CD8-positive, alpha-beta memory T cell (primary cell): ENCODE measurements at places on chromosomes 11 and 22.

DNA sequence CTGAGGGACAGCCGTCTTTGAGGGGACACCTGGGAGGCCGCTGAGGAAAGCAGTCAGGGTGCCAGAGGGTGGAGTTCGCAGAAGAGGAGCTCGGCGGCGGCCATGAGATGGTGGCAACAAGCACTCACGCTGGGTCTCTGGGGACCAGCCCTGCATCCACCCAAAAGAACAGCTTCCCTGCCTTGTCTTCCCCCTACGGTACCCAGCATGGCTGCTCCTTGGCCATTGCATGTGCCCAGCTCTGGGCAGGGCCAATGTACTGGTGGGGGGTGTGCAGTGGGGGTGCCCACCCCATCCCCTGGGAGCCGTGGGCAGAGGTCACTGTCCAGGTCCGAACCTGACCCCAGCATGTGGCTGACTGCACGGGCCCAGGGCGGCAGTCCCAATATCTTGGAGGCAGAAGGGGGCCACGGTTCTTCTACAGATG lies 42.3 kb downstream of the OSBPL5 start:
- no peak for DNase-seq

GRCh38 chr11:119843877-119844276 lies 114.9 kb upstream of the NECTIN1 start:
- DNase-seq = no peak

DNA sequence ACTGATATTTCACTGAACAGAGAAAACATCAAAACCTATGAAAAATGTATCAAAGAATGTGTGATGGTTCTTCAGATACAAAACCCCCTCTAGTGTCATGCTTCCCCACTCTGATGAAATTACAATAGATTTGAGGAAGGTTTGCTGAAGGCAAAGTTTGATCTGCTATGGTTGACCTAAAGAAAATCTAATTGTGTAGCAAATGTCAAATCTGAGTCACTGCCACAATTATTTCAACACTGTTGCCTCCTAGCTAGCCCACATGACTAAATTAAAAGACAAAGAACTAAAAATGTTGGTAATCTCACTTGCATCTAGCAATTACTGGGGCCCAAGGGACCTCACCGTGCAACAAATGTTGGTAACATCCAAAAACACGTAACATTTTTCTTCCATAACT lies 728.0 kb downstream of the DLG2 start:
- no peak for DNase-seq

DNA sequence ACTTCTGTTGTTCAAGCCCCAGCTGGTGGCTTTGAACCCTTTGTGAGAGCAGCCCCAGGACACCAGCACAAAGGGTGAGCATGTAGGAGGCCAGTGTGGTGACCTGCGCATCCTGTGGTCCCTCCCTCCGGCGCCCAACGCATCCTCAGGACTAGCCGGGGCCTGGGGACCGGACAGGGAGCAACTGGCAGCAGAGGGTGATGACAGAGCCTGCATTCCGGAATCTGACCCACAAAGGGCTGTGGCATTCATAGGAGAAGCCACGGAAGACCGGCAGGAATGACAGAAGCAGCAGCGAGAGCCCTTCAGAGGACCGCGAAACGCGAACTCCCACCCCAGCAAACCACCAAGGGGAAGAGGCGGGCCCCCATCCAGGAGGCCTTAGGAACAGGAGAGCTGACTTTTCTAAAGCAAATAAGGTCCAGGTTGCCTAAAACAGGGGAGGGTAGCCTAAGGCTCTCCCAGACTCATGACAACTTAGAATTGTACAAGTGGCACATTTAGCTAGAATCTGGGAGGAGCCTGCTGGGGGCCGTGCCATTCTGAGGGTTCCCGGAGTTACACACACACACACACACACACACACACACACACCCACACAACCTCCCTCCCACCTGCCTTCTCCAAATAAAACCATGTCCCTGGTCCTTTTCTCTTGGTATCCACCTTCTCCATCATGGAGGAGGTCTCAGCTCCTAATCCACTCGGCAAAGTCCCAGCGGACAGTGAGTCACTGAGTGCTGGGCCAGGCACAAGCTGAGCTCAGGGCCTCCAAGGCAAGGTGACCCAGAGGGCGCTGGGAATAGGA lies 232.7 kb downstream of the CTTN start:
- DNase-seq = no peak

DNA sequence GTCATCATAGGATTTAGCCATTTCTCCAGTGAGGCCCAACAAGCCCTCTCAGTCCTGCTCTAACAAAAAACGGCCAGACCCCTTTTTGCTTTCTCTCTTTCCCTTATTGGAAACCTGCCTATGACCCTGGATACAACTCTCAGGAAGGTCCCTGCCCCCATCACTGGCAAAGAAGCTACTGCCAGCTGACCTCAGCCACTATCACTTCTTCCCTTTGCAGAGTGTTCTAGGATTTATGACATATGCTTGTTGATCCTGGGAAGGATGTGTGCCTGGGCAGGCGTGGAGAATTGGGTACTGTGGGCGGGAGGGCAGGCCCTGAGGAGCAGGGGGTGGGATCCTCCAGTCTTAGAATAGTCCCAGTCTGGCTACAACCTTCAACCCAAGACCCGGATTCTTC lies 7.5 kb downstream of the PGAP2 start:
- DNase-seq = no peak

- DNase-seq = no peak
These were observed 239.5 kb downstream of the ST3GAL4 start for GRCh38 chr11:126594921-126595367.

DNA sequence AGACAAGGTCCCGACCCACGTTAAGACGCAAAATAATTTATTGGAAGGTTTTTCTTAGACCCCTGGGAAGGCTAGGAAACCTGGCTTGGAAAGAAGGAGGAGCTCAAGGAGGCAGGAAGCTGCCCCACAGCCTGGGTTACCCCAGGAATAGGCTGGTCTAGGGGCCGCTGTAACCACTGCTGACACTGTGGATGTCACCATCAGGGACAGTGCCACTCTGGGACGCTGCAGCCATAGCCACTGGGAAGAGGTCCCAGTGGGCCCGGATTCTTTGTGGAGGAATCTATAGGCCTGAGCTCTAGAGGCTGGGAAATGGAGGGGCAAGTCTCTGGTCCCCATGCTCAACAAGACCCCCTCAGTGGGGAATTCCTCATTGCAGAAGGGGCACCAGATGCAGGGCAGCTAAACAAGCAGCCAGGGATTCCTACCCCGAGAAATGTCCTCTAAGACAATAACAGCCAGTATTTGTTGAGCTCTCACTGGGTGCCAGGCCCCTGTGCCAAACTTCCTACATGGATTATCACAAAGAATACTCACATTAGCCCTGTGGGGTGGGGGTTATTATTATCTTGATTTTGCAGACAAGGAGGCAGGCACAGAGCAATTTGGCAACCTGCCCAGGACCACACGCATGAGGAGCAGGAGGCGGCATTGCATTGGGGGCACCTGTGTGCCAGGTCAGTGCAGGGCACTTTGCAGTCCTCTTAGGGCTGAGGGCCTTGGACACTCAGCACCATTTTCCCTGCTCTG lies 19.5 kb upstream of the CHKA start:
- DNase-seq = no peak

- DNase-seq = no peak
These were observed 712 bp upstream of the SLC2A11 start for GRCh38 chr22:23856721-23857605.

- DNase-seq = no peak
These were observed 135.0 kb downstream of the SERGEF start for GRCh38 chr11:17877886-17878285.

DNA sequence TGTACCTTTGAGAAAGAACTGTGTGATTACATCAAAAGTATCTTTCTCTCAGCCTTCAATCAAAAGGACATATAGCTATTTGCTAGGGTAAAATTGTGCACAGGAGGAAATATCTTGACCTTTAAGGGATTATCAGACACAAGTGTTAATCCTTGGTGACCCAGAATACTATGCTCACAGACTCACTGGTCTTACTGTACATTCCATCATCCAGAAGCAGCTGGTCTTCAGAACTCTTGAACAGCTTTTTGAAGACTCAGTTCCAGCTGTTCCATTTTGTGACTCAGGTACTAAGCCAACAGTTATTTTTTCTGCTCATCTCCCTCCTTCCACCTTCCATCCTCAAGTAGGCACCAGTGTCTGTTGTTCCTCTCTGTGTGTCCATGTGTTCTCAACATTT lies 19.8 kb downstream of the ZBED5 start:
- DNase-seq = no peak

DNA sequence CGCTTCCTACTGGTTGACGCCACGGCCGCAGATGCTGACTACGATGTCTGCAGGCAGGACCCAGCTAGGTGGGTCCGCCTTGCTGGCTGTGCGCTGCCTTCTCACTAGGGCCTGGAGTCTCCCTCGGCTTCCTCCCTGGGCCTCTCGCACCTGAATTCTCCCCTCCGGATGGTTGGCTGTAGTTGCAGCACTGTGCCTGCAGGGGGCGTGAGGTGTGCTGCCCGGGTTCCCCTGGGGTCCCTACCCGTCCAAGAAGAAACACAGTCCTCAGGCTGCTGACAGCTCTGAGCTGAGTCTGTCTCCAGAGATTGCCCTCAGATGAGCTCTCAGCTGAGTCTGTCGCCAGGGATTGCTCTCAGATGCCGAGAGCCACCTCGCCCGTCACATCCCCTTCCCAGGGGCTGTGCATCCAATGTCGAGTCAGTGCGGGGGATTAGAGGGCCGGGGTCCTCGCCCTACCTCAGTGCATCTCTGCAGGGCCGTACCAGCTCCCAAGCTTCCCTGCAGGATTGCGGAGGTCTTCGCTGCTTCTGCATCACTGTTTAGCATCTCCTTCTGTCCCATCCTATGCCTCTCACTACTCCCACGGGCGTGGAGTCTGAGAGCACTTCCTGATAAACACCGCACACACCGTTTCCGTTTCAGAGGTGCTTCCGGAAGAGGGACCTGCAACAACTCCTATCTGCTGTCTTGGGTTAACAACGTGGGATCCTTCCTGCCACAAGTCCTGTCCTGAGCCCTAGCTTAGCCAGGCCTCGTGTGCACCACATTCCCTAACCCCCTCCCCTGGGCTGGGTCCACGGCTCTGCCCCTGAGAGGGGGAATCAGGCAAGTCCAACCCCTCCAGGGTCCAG lies 196.9 kb downstream of the CSNK2A3 start:
- no peak for DNase-seq

- no peak for DNase-seq
These were observed 143.6 kb upstream of the TRPC6 start for GRCh38 chr11:101727451-101727850.

DNA sequence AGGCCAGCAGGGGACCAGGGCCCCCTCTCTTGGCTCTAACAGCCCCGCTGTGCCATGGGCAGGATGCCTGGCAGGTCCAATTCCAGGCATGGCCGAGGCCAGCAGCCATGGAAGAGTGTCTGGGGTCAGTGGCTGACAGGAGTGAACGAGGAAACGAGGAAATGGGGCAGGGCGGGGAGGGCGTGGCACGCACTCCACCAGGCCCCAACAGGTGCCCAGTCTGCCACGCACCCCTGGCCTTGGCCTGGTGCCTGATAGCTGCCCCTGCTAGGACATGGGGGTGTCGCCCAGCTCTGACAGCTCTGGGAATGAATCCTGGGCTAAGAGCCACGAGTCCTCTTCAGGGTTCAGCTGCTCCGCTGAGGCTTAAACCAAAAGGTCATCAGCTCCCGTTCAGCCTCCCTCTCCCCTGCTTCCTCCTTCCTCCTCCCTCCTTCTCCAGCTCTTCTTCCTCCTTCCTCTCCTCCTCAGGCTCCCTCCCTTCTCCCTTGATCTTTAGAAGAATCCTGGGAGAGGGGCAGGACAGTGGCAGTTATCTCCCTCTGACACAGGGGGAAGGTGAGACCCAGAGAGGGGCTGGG lies 11.5 kb upstream of the TBC1D22A start:
- no peak for DNase-seq

DNA sequence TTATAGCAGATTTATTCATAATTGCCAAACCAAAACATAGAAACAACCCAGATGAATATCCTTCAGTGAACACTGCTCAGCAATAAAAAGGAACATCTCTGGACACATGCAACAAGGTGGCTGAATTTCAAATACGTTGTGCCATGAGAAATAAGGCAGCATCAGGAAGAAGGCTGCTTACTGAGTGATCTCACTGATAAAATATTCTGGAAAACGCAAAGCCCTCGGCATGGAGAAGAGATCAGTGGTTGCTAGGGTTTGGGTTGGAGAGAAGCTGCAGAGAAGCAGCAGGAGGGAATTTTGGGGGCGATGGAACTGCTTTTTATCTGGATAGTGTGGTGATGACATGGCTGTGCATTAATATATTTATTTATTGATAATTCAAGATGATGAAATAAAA lies 11.0 kb upstream of the SHANK2 start:
- DNase-seq = no peak

- DNase-seq = peak; percentile 28
These were observed 48.8 kb downstream of the NAT10 start for GRCh38 chr11:34154059-34154875.

DNA sequence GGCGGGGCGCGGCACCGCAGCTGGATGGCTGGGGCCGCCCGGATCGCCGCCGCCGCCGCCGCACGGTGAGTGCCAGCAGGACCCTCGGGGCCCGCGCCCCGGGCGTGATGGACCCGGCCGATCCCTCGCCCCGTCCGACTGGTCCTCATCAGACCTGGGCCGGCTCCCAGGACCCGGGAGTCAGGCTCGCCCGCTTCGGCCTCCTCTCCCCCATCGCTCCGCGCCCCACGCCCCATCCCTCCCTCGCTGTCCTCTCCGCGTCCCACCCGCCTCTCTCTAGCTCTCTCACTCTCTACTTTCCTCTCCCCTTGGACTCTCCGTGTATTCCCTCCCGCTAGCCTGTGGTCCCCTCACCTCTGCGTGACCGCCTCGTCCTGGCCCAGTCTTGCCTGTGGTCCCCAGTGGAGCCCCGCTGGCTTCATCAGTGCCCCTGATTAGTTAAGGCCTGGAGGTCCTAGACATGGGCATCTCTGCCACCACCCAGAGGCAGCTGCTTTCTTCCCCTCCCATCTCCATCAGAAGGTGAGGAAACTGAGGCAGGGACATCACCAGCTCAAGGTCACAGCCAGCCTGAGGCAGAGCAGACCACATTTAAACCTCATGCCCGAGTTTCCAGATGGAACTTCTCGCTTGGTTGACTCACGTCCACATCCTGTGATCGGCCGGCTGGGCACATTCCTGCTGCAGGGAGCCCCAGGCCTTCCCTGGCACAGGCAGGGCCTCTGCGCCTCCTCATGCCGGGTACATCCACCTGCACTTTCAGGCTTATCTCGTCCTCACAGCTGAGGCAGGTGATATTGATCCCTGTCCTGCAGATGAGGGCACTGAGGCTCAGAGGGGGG lies 429 bp downstream of the SLC39A13 start:
- DNase-seq = no peak

GRCh38 chr11:126829716-126830115 lies 170.9 kb downstream of the KIRREL3 start:
- DNase-seq = no peak

DNA sequence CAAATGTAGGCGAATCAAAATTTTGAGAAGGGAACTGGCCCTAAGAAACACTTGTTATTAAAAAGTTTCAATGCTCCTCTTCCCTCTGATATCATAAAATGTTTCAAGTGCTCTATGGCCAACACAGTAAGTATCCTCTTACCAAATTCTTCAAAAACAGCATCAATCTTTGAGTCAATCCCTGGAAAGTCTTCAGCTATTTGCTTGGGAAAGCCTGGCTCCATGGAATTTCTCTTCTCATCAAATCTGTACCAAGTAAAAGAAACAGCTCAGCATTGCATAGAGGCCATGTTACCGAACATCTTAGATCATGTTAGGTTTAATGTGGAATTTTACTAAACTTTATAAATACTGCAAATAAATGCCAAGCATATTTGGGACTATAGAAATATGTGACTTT lies 6.3 kb downstream of the MMP3 start:
- no peak for DNase-seq
